ENCODE measurements at places on chromosomes 4 and X. TPM values are rescaled to one million over a fixed set of nuclear protein-coding genes. Genes with fewer than 3 reads are reported as not detected.

GRCh38 chr4:77600521-77601451, 4.8 kb upstream of the CXCL13 start:
- DNase-seq: peak; percentile 31

NWD2 gene
- 0.22 TPM for total RNA-seq

GRCh38 chr4:53586121-53586816, 5.0 kb downstream of the LNX1 start:
- no peak for DNase-seq

ASIC5 gene
- total RNA-seq: 0.15 TPM

GRCh38 chrX:120680090-120680489, 50.2 kb upstream of the C1GALT1C1 start:
- no peak for DNase-seq

DNA sequence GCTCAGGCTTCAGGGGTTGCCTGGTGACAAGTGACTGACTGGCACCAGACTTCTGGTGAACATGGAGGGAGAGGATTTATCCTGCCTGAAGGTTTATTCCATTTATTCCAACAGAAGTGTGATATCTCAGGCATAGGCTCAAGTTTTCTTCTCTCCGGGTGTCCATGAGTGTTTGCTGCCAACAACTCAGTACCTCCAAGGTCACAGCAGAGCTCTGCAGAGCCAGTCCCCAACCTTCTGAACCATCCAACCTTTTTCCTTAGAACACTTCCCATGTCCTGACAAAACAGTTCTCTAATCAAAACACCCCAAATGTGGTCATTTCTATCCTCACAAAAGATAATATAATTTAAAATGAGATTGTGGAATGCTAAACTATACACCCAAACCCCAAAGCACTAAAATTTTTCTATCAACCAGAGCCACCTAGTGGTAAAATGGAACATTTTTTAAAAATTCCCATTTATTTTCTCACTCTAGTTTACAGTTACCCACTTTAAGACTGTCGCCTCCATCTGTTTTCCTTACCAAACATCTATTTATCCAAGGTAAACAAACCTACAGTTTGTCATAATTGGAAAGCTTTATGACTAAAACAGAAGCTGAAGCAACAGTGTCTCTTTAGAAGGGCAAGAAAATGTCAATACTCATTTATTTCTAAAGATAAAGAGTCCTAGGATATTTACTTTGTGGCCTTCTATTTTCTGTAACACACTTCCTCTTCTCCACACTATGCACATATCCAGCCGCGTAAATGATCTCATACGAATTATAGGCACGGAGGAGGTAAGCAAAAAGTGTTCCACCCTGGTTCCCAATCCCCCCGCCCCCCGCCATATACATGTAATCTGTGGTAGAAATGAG, 39.5 kb downstream of the TMEM154 start:
- DNase-seq: no peak

SMR3B gene
- not detected for total RNA-seq

DNA sequence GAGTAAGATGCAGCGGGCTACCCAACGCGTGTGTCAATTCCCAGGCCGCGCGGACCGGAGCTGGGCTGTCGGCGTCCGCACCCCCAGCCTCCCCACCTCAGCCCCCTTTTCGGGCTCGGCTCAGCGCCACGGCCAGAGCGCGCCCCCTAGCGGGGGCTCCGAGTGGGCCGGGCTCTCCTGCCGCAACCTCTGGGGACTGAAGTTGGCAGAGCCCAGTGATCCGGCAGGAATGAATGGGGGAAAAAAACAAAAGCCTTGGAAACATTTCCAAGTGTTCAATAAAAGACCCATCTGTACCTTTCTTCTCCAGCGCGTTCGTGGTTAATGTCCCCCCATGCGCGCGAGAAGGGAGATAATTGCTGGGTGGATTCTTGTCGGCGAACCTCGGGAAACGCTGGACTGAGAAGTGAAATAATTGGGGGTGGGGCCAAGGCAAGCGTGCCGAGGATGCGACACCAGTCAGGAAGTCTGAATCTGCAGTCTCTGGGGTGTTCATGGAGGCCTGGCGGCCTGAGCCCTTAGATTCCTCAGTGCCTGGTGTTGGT, 5.2 kb upstream of the ARX start:
- no peak for DNase-seq

DCTD gene
- 54.6 TPM for total RNA-seq

ERCC6L gene
- 1.7 TPM for total RNA-seq

GRCh38 chr4:112492321-112492720, 23.7 kb downstream of the NEUROG2 start:
- no peak for DNase-seq

DNA sequence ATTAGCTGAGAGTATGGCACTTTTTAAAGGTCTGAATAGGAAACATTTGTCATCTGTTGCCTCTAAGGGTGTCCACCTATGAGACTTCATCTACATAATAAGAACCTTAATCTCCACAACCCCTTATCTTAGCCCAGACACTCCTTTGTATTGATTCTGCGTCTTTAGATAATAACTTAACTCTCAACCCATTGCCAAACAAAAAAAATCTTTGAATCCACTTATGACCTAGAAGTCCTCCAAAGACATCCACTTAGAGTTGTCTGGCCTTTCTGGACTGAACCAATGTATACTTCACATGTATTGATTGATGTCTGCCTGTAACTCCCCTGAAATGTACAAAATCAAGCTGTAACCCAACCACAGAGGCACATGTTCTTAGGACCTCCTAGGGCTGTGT, 66.0 kb upstream of the CHRNA9 start:
- no peak for DNase-seq

DNA sequence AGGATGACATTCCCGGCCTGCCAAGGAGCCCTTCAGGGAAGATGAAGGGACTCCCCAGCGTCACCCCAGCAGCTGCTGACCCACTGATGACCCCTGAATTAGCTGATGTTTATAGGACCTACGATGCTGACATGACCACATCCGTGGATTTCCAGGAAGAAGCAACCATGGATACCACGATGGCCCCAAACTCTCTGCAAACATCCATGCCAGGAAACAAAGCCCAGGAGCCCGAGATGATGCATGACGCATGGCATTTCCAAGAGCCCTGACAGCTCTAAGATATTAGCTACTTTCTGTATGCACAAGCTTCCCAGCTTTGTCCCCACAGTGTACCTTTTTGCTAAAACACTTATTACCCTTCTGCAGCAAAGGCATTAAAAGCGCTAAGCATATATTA, 14.4 kb downstream of the AMBN start:
- no peak for DNase-seq

ITIH6 gene
- not detected for total RNA-seq

GRCh38 chr4:177460460-177460859, 18.2 kb upstream of the AGA start:
- DNase-seq: no peak

DNA sequence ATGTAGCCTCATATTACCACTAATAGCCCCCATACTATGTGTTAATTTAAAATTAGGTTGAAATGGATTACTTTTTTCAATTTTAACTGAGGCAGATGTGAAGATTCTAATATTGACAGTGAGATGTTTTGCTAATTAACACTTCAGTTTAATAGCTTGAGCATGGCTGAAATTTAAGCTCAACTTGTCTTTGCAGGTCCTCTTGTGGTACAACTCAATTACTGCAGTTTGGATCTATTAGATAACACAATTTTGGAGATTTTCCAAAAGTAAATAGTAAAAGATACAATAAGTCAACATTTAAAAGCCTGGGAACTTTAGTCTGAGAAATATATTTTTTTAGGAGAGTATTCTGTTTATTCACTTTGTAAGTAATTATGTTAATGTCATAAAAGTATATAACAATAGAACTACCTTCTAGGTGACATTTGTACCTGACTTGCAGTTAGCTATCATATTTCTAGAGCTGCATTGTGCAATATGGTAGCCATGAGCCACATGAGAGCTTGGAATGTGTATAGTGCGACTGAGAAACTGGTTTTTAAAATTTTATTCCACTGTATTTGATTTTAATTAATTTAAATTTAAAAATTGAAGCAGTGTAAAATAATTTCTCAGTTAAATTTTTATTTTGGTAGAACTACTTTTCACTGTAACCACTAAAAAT, 73.1 kb upstream of the FMR1 start:
- no peak for DNase-seq

Measured in colonic mucosa (tissue), 4 donors.